ENCODE measurements at places on chromosomes 7 and 10.

DNA sequence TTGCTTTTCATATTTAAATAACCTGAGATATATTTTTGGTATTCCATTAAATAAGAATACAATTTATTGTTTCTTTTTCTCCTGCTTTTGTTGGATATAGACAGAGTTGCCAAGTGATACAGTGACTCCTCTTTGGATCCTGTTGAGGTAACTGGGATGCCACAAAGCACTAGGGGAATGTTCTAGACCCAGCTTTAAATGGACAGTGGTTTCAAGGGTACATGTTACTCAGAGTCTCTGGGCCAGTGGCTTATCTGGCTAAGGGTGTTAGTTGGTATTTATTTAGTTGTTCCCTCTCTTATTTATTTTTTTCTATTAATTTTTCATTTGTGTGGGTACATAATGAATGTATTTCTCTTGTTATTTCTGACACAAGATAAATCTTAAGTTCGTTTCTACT, 9.1 kb downstream of the GBF1 start:
- no peak for DNase-seq

- no peak for DNase-seq
Observed at GRCh38 chr7:53306846-53307245, 271.4 kb downstream of the POM121L12 start.

- no peak for DNase-seq
Observed at GRCh38 chr7:21773326-21773725, 172.4 kb downstream of the CDCA7L start.

DNA sequence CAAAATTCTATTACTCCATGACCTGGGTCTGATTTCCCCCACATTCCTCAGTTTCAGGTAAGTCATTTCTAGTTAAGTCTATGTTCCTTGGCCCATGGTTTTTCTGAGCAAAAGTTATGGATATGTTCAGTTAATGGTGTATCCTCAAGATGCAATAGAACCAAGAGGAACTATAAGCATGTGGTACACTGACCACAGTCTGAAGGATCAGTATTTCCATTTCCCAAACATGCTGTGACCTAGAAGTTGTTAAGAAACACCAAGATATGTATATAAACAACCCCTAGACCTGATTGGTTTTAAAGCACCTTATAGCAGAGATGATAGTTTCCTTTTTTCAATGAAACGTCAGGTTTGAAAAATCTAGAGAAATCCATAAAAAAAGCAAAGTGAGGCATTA, 94.2 kb upstream of the ABCB5 start:
- no peak for DNase-seq

DNA sequence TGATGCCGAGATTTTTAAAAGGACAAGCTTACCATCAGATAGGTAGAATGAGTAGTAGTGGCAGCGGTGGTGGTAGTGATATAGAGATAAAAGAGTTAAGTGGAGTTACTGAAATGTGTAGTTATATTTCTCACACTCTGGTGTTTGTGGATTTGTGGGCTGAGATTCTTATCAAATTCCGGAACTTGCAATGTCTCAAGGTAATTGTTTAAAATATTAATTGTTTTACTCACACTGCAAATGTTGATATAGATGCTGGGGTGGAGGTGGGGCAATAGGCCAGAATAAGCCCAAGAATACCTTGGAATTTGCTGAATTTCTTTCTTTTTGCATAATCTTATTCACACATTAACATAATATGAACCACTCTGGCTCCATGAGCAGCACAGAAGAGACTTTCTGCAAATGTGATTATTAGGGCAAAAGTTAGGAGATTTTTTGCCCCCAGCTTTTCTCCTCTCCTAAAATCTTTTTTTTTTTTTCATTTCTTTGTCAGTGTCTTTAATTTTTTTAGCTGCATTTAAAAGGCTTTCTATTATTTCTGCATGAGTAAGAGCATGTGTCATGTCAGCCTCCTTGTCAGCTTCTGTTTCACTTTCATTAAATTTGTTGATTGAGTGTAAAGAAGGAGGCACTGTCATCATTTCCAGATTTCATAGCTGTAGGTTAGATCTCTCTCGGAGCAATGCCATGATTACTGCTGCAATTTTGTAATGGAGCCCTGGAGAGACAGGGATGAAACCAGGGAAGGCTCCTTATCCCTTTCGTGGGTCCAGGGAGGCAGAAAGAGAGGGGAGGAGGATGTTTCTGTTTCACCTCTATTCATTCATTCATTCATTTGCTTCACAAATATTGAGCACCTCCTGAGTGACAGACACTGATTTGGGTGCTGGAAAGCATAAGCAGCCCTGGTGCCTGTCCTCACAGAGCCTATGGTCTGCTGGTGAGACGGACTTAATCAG, 13.1 kb upstream of the SGMS1 start:
- no peak for DNase-seq

DNA sequence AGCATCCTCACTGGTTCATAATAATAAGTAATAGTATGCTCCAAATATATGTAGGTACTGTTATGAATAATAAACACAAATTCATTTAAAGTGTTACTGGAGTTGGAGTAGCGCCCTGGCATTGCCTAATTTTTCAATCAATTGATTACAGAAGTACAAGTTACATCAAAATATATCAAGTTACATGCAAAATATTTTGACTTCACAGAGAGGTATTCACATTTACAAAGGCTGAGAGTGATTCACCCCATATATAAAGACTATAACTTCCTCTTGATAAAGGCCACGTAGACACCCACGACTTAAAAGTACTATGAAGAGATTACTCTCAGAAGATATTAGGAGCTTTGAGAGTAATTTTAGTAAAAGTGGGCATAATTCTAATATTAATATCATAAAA, 13.6 kb upstream of the COL17A1 start:
- no peak for DNase-seq

DNA sequence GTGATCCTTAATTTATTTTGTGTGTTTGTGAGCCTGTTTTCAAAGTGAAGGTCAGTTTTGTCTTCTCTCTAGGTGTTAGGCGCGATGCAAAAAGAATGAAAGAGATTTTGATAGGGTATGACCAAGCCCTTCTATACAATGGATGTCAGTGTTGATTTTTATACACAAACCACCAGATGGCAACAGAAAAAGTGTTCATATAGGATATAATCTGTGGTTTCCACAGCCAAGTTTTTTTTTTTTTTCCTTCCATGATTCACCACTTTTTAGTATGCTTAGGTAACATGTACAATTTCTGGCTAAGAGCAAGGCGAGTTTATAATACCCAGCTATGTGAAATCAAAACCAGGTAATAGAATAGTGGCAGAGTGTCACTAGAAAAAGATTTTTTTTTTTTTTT, 8.1 kb downstream of the SDK1 start:
- no peak for DNase-seq

GRCh38 chr10:99682032-99682431, 22.7 kb downstream of the ENTPD7 start:
- no peak for DNase-seq

GRCh38 chr10:68506411-68506810, 20.9 kb downstream of the SLC25A16 start:
- no peak for DNase-seq

DNA sequence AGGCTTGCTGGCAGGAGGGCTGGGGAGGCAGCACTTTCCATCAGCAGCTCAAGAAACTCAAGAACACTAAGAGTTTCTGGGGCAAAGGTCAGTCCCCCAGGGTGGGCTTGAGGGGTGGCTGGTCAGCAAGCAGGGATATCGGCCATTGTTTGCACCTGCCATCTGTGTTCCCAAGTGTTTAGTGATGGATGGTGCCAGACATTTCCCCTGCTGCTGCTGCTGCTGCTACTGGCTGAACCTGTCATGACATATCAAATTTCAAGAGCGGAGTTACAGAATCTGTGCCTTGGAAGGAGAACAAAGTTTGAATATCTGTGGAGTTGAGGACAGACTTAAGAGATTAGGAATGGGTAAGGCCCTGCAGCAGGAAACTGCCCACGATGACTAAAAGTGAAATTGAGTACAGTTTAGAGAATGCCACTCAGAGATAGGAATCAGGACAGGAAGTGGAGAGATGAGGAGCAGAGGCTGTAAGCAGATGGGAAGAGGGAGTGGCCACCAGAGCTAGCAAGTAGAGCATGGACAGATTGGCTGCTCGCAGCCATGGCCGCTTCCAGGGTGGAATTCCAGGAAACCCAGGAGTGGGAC, 39.2 kb upstream of the PPP1R3C start:
- DNase-seq: no peak

DNA sequence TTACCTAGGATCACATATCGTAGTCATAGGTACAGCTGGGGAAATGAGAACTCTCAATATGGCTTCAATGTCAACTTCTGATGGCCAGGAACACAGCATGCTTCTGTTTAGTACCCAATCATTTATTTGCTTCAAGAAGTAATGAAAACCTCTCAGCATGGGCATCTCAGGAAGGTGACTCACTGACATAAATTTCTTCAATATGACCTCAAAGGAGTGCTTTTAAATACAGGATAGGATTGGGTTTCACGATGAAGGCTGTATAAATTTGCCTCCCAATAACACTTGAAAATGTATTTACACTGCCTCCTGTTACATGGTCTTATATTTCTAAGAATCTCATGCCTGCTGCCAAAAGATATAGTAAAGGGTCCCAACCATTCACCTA, 15.1 kb downstream of the ITGA8 start:
- no peak for DNase-seq

GRCh38 chr7:24378871-24379616, 95.1 kb downstream of the NPY start:
- no peak for DNase-seq

DNA sequence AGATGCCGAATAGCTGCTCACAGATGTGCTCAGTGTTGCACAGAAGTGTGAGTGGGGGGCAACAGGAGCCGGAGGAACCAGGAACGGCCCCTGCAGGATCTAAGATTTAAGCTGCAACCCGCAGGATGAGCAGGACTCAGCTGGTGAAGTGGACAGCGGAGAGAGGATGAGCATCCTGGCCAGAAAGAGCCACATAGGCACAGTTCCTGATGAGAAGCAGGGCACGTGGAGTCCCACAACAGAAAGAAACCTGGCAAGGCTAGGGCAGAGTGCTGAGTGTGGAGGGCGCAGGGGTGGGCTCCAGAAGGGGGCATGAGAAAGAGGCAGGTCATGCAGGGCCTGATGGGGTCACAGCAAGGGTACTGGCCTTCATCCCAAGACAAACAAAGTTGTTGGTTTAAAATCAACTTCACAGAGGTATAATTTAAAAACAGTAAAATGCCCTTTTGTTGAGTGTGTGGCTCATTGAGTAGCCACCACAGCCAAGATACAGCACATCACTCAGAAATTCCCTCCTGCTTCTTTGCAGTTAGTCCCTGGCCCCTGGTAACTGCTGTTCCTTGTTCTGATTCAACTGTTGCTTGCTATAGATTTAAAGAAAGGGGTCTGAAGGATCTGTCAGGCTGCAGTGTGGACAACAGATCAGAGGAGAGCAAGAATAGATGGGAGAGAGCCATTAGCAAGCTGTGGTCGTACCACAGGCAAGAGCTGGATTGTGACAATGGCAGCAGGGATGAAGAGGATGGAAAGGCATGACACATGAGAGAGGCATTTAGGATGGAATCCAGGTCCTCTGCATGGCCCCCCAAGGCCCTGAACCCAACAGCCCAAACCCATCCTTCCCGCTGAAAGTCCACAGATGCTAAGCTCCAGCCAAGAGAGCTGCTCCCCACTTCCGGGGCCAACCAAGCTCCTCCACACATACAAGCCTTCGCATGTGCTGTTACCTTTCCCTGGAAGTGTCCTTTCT, 53.1 kb upstream of the OSBPL3 start:
- no peak for DNase-seq

- DNase-seq: no peak
Observed at GRCh38 chr7:34155220-34155908, 250.0 kb downstream of the BMPER start.

DNA sequence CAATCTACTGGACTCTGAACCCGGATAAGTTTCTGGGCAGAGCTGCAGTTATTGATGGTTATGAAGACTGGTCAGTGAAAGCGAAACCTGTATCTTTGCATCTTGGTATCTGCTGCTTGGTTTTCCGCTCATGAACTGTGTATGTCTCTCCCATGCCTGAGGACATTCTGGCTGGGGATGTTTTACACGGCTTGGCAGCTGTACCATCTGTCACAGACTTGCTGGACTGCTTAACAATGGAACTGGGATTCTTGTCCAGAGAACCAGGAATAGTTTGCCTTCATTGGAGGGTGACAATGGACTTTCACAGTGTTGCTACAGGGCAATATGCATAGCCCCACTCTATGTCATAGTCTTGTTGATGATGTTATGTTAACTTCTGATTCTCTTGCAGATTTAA, 119.9 kb upstream of the TMEM106B start:
- DNase-seq: no peak

GRCh38 chr7:77619314-77619713, 76.9 kb upstream of the RSBN1L start:
- DNase-seq: no peak

DNA sequence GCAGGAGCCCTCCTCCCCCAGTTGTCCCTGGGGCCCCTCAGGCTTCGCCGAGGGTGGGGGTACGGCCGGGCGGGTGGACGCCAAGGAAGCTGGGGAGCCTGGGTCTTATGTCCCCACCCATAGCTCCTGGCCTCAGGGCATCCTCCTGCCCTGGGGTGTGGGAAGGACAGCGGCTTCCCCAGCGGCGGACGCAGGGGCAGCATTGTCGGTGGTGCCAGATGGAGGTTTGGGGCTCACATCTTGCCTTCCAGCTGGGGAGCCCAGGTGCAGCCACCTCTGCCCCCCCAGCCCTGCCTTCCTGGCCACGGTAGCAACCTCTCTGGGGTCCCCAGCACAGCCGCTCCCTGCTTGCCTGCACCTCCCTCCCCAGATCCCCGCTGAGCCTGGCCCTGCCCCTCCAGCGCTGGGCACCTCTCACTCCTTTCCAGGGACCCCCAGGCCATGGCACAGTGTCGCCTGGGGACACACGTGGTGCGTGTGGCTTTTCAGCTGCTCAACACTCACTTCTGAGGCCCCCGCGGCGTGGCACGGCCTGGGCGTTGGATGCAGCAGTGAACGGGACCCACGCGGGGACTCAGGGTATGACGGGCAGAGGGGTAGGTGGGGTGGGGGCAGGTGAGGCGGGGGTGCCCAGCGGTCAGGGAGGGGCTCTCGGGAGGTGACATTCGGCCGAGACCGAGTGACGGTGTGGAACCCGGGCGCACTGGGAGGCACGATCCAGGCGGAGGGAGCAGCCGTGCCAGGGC, 53.1 kb downstream of the UNCX start:
- no peak for DNase-seq

DNA sequence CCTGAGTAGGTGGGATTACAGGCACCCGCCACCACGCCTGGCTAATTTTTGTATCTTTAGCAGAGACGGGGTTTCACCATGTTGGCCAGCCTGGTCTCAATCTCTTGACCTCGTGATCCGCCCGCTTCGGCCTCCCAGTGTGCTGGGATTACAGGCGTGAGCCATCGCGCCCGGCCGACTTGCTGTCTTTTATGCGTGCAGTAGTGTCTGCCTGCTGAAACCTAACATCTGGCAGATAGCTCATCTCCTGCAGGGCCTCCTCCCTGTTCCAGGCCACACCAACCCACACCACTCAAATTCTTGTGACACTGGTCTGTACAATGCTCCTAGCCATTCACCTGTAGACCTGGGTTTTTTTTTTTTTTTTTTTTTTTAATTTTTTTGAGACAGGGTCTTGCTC, 41.5 kb downstream of the BAIAP2L1 start:
- no peak for DNase-seq
